ENCODE measurements at places on chromosomes 12 and 14.

DNA sequence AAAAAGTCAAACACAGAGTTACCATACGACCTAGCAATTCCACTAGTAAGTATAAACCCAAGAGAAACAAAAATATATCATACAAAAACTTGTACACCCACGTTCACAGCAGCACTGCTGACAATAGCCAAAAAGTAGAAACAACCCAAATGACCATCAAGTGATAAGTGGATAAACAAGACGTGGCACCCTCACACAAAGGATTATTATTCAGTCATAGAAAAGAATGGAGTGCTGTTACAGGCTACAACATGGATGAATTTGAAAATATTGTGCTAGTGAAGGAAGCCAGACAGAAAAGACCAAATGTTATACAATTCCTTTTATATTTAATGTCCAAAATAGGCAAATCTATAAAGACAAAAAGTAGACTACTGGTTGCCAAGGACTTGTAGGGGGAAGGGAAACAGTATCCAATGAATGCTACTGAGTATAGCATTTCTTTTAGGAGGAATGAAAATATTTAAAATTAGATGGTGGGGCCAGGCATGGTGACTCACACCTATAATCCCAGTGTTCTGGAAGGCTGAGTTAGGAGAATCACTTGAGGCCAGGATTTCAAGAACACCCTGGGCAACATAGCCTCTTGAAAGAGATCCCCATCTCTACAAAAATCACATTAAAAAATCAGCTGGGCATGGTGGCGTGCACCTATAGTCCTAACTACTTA is 41.9 kb downstream of the SPTLC2 start:
- no peak for DNase-seq

DNA sequence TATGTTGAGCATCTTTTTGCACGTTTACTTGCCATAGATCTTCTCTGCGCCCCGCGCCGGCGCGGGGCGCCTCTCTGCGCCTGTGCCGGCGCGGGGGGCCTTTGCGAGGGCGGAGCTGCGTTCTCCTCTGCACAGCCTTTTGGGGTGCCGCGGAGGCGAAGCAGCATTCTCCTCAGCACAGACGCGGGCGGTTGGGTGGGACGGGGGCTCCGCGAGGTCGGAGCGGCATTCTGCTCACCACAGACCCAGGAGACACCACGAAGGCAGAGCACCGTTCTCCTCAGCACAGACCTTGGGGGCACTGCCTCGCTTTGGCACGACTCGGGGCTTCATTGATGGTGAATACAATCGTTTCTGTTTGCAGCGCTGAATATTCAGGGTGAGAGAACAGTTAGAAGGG is 28.5 kb upstream of the ANHX start:
- no peak for DNase-seq

DNA sequence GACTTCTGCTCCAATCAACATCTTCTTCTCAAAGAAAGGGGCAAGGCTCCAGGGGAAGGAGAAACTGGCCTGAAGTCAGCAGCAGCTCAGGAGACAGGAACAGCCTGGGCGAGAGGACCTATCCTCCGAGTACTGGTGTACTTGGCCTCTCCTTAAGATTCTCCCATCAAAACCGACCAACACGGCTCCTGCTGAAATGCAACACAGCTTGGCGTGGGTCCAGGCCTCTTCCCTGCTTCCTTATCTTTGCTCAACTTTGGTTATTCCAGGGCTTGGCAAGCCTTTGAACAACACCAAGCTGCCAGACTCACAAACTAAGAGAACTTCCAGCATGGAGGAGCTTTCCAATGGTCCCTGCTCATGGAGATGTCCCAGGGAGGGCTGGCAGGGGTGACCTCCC is 377.4 kb downstream of the BCL11B start:
- no peak for DNase-seq

DNA sequence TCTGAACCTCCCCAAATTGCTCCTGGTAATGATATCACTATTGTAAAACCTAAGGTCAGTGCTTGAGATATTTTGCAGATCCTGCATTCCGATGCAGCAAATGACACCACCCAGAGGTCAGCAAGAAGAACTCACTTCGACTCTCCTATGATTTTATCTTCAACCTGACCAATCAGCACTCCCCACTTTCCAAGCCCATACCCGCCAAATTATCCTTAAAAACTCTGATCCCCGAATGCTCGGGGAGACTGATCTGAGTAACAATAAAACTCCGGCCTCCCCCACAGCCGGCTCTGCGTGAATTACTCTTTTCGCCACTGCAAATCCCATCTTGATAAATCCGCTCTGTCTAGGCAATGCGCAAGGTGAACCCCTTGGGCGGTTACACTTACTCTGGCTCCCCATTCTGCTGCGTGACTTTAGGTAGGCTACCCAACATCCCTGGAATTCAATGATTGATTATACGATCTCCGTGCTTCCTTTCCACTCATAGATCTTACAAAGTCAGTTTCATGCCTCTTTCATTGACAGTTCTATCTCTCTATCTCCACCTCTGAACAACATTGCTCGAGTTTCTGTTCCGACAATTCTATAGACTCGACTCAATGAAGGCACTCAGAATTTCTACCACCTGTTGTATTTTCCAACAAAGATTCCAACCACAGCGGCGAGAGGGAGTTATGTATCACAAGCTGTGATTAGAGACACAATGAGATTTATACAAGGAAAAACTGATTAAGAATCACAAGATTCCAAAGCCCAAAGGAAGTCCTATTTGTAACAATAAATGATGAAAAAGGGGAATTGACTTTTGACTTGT is 939 bp downstream of the NPC2 start:
- DNase-seq, result no peak

GRCh38 chr12:57600395-57600794 is 4.2 kb upstream of the DTX3 start:
- DNase-seq, result no peak

- DNase-seq, result no peak
Observed at GRCh38 chr12:109877504-109878246, 2.7 kb downstream of the GLTP start.

DNA sequence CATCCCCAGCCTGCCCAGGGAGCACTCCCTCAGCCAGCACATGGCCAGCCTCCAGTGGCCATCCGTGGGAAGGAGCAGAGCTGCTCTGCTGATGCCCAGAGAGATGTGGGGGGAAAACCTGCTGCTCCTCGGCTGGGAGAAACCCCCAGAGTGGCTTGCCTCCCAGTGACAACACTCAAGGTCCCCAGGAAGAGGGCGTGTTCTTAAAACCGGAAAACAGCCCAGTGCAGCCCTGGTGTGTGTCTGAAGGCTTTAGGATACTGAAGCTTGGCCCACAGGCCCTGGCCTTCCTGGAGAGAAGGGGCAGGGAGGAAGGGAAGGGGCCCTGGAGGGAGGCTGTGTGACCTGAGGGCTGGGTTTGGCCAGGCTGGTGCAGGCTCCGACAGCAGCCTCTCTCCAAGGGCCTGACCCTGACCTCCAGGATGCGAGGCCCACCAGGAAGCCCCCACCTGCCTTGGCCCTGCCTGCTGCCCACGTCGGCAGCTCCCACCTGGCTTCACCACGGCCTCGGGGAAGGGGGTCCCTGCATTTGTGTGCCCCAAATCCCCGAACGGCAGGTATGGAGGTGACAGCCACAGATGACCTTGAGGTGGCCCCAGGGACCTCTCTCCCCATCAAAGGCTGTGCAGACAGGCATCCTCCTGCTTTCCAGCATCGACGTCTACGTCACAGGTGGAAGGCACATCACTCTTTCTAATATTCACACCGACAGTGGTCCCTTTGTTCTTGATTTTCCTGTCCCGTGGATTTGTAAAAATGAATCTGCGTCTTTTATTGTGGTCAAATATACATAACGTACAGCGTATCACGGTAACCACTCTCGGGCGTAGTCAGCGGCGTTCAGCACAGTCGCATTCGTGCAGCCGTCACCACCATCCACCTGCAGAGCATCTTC is 190.0 kb upstream of the C14orf180 start:
- DNase-seq, result no peak

GRCh38 chr12:105843561-105843960 is 295.2 kb downstream of the NUAK1 start:
- no peak for DNase-seq

- no peak for DNase-seq
Observed at GRCh38 chr14:86217523-86217922, 687.6 kb downstream of the FLRT2 start.

DNA sequence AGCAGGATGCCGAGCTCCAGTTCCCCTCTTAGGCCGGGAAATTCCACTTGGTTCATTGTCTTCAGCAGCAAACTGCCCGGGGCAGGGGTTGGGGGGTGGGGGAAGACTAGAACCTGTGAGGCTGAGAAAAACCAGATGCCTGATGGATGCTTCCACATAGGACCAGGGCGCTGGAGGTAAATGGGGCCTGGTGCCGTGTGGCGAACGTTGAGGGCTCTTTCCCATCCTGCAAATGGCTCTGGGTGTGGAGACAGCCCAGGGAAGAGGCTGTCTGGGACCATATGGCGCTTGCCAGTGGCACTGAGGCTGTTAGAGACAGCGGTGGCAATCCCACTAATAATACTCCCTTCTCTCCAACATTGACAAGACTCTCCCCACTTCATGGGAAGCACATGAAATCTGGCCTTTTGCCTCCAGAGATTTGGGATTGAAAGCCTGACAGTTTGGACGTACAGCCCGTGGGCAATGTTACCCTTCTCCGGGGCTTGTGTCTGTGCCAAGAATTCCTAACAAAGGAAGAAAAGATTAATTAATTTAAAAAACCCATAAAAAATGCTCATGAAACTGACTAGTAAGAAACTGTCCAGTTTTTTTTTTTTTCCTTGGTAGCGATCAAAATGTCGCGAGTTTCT is 44.5 kb downstream of the MAP1LC3B2 start:
- DNase-seq, result no peak

DNA sequence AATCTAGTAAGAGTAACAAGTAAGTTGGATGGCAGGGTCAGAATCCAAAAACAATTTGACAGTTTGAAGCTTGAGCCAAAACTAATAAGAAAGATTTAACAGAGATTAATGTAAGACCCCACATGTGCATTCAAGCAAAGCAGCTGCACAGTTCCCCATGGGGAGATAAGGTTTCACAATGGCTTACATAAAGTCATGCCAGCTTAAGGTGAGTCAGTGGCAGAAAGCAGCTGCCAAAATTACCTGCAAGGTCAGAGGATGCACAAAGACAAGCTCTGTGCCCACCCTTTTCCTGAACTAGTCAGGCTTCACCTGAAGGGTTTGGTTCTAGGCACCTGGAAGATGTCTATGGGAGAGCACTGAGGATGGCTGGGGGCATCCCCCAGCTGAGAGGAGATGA is 36.6 kb upstream of the KRT77 start:
- DNase-seq, result no peak

- DNase-seq, result no peak
Observed at GRCh38 chr14:91742621-91743304, 10.9 kb upstream of the CATSPERB start.

DNA sequence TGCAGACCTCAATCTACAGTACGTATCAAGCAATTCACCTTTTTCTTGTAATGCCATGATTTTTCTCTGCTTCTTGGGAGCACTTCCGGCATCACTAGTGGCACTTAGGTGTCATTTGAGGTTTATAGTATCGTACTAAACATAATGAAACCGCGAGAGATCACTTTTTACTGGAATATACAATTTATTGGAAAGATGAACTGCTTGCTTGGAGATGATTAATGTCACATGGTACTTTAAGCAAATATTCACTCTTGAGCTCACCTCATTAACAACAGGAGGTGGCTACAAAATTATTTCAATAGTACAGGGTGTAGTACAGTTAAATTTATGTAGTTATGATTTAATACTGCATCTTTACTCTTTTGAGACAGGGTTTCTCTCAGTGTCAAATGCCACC is 11.5 kb downstream of the FUT8 start:
- no peak for DNase-seq

GRCh38 chr14:103310576-103311095 is 23.4 kb upstream of the EIF5 start:
- no peak for DNase-seq

DNA sequence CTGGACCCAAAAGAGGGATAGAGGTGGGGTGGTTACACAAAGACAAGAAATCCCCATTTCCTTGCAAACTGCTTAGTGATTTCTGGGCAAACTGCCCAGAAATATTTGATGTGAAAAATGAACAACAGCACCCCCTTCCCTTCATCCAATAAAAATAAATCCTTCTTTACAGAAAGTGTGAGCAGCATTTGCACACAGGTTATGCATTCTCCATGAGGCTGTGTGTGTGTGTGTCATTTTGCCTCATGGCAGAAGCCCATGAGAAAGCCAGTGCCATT is 17.2 kb upstream of the NRXN3 start:
- DNase-seq, result no peak

- no peak for DNase-seq
Observed at GRCh38 chr12:82721726-82722125, 35.0 kb downstream of the TMTC2 start.

DNA sequence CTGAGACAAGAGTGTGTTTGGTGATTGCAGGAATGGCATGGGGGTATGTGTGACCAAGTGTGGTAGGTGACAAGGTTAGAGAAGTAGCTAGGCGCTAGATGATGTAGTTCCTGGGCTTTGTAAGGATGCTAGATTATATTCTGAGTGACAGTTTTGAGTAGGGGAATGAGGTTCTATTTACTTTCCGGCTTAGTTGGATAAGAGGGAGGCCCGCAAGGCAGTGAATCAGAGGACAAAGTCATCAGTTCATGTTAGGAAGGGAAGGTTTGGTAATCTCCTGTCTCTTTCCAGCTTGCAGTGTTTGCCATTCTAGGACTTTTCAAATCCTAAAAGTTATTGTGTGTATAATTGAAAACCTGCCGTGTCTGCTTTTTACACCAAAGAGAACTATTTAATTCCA is 45.0 kb downstream of the CFAP54 start:
- DNase-seq, result no peak

- DNase-seq, result no peak
Observed at GRCh38 chr12:47730341-47730744, 5.1 kb upstream of the ENDOU start.

GRCh38 chr12:21559855-21560569 is 33.9 kb downstream of the SPX start:
- DNase-seq, result no peak

- DNase-seq, result no peak
Observed at GRCh38 chr12:93968536-93969285, 179.7 kb upstream of the PLXNC1 start.

- no peak for DNase-seq
Observed at GRCh38 chr12:73274976-73275375, 1002.8 kb downstream of the TRHDE start.

GRCh38 chr12:72268386-72268785 is 3.8 kb upstream of the TRHDE start:
- no peak for DNase-seq

DNA sequence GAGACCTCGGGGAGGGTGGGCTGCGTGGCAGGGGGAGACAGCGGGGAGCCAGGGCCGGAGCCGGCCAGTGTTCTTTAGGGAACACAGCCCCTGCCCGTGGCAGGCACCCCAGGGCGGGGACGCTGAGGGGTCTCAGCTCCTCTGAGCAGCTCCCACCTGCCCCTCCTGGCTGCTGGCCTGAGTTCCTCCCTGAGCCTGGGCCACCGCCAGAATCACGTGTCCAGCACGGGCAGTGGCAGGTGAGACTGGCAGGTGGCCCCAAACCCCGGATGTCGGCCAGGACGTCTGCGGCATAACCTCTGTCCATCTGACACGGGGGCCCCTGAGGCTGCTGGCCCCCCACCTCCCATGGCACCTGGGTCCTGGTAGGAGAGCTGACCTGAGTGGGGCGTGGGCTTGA is 25.1 kb downstream of the NOC4L start:
- no peak for DNase-seq

GRCh38 chr14:74417611-74418010 is 8.4 kb downstream of the SYNDIG1L start:
- DNase-seq, result no peak

All from stimulated activated CD8-positive, alpha-beta memory T cell treated with anti-CD3 and anti-CD28 coated beads, Interleukin-7, amount 100 ng/mL, for 1 hour (primary cell).